ENCODE measurements at places on chromosomes 13 and 19.

- DNase-seq = no peak
Observed at GRCh38 chr19:13938301-13939064, at the start of gene PODNL1. Gene PODNL1 (minus strand): TSS chr19:13938417. CDS start chr19:13938181, 236 bp downstream.

GRCh38 chr19:31348481-31349159 is 616 bp downstream of the TSHZ3 start:
- DNase-seq = no peak

- no peak for DNase-seq
Observed at GRCh38 chr13:97121894-97122293, 100.2 kb upstream of the MBNL2 start.

DNA sequence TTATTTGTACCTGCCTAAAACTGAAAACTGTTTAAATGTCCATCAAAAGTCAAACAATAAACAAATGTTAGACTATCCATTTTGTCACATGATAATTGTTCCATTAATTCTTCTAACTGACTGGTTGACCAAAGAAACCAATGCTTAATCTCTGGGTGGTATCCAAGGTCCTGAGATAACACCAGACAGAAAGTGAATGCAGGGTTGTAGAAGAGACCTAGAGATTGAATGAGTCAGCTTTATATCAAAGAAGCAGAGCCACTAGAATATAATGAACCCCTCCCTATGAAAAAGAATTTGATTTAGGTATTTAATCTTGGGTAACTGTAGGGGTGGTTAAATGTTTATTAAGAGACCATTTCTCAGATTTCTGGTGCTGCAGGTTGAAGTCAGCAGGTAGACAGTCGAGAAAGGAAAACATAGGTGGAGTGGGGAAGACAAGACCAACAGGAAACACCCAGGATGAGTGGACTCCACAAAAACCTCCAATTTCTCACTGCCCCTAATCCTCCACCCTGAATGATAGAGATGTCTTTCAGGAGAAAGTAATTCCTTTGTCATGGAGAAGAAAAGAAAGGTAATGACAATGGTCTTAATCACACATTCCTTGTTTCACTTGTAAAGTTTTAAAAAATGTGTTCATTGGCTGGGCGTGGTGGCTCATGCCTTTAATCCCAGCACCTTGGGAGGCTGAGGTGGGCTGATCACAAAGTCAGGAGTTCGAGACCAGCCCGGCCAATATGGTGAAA is 536.4 kb downstream of the IRS2 start:
- no peak for DNase-seq

- peak; percentile 92 for DNase-seq
Observed at GRCh38 chr19:17996826-17997316, 11.1 kb upstream of the ARRDC2 start.
